Stimulated activated CD4-positive, alpha-beta T cell treated with anti-CD3 and anti-CD28 coated beads, Interleukin-12 subunit alpha, Interleukin-12 subunit beta, amount 100 ng/mL, for 4 hours (primary cell): ENCODE measurements at places on chromosomes 6 and 20.

DNA sequence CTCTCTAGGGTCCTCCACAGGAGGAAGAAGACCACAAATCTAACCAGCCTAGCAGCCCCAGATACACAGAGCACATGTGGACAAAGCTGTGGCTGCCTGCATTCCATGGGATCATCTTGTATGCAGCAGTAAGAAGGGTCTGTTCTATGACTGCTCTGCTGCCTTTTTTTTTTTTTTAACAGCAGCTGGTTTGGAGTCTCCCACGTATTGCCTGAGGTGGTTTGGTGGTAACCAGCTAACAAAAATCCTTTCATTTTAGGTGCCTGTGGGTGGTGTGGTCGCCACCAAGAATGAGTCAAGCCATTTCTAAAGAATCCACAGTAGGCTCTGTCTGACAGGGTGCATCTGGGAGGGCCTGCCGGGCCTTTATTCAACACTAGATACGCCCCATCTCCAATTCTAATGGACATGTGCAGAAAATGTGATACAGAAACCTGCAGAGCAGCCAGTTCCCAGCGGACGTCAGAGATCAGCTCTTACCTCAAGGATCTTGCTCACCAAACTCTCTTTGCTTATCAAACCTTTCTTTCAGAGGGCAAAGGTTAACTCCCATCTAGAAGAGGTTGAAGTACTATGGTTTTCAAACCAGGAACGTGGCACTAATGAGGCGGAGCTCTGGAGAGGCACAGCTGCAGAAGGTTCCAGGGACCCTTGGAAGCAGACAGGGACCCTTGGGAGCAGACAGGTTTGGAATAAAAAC is 32.0 kb downstream of the GNAS-AS1 start:
- DNase-seq: peak; percentile 12

GRCh38 chr20:10541668-10542411 is 106.7 kb downstream of the SLX4IP start:
- no peak for DNase-seq

GRCh38 chr20:44424039-44424495 is 51.6 kb upstream of the TTPAL start:
- DNase-seq: no peak

GRCh38 chr6:113855500-113856374 is 1.4 kb upstream of the MARCKS start:
- DNase-seq: no peak

DNA sequence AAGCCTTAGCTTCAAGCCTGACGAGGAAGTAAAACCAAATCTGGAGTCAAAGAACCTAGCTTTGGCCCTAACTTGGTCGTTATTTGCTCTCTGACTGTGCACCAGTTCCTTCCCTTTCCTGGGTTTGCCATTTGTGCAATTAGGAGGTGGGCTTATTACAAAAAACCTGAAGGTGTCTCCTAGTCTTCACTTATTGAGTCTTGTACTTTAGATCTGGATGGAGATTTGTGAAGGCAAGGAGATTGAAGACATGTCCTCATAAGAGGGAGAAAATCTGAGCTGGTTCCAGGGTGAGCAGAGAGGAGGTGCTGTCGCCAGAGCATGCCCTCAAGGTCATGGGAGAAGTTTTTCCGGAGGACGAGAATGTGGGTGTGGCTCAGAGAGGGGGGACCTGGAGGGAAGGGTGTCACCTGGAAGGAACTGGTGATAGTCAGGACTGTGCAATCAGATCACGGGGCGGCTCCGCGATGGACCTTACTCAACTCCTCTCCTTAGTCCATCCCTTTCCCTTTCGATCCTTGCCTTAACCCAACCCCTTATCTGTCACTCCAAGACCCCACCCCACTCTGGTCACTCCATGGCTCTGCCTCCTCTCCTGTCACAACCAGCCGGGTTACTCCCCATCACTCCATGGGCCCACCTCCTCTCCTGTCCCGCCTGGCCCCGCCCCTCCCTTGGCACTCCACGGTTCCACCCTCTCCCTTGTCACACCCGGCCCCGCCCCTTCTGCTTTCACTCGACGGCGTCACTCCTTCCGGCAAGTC is 588 bp upstream of the ACSS2 start:
- DNase-seq: no peak

GRCh38 chr20:60302875-60303274 is 344.7 kb downstream of the CDH26 start:
- no peak for DNase-seq

DNA sequence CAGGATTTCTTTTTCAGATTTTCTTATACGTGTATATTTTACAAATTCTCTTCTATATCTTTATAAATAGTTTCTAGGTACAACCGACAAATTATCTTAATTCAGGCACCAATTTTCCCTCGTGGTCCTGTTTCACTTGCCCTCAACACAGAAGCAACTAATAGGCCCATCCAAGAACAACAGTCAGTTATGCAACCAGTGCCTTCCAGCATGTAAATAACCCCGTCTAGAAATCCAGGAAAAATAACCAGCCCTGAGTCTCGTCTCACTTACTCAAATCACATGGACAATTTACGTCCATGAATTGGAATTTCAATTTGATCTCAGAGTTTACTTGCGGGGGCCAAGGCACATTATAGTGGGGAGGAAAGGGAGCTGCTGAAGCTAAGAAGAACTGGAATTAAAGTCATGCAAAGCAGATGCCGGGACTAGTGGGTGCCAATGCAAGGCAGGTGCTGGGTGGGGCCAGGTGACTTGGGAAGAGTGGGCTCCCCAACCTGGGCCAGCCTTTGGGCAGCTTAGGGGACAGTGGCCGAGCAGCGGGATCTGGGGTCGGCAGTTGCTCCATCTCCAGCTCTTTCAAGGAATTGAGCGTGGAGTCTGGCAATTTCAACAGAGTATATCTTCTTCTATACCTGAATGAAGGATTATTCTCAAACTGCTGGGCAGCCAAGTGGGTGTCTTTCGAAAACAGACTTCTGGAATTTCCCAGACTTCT is 121.7 kb downstream of the EDN3 start:
- DNase-seq: no peak

DNA sequence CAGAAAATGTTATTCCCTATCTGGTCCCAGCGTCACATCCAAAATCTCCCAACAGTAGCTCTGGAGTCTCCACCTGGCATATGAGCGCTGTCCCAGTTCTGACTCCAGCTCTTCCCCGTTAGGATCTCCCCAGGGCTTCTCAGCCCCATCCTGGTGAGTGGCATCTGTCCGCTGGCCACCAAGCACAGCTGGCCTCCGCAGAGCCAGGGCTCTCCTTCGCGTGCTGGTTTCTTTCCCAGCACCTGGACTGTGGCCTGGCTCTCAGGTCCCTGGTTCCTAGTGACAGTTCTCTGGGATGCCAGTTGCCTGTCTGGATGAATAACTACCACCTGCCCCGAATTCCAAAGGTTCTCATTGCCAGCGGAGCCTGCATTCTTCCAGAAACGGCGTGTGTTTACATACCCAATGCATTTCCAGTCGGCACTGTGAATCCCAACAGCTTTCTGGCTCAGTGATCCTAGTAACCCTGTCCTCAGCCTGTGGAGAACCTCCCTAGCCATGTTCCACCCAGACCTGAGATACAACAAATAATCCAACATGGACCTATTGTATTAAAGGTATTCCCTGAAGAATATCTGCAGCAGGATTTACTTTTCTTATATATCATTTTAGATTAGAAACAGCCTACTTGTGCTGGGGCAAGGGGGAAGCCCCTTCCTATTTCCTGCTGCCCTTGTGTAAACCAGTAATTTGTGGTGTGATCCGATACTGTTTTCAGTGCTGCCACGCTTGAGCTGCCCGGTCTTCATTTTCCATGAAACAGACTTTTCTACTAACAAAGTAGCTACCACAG is 69.9 kb upstream of the PDE10A start:
- no peak for DNase-seq

- no peak for DNase-seq
Observed at GRCh38 chr20:21920211-21920610, 214.7 kb downstream of the PAX1 start.

DNA sequence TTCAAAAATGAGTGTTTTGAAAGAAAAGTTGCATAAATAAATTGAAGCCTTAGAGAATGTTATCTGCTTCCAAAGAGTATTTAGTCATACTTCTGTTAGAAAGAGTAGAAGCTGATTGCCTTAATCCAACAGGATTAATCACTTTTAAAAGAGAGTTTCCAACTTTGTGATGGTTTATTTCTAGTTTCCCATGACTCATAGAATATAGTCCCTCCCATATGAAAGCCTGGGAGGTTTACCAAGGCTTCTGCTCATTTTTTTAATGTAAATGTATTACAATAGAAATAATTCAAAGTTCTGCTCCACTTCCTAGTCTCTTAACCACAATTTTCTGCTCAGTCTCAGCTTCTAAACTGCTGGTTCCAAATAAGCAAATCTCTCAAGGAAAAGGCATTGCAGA is 118.0 kb upstream of the IRAK1BP1 start:
- DNase-seq: no peak

- DNase-seq: no peak
Observed at GRCh38 chr6:29451471-29452193, 5.2 kb downstream of the OR11A1 start.

GRCh38 chr6:116328528-116328903 is 42.2 kb upstream of the DSE start:
- DNase-seq: no peak

- DNase-seq: no peak
Observed at GRCh38 chr6:158207422-158207788, 39.3 kb downstream of the GTF2H5 start.

GRCh38 chr6:14717307-14717706 is 528.6 kb upstream of the JARID2 start:
- DNase-seq: no peak

DNA sequence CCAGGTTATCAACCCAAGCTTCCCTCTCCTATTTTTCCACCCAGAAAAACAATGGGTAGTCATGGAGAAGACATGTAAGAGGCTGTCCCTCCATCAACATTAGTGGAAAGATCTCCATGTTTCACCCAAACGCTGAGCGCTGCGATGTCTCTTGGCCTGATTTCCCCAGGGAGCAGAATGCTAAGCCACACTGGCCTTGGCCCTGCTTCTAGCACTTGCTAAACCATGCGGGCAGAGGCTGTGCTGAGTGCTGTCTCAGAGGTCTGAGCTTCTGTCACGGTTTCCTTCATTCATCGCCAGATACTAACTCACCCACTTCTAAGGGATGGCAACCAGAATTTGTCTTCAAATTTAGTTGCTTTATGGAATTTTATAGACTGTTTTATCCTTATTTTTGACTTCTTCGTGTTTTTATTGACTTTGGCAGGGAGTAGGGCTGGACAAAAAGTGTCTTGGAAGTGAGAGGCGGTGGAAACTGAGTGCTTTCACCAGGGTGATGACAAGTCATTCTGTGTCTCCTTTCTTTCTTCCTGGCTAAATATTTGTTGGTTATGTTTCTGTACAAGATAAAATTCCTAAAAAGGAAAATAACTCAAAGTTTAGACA is 181.4 kb upstream of the UST start:
- no peak for DNase-seq

GRCh38 chr6:53269827-53270226 is 78.9 kb downstream of the ELOVL5 start:
- DNase-seq: no peak

DNA sequence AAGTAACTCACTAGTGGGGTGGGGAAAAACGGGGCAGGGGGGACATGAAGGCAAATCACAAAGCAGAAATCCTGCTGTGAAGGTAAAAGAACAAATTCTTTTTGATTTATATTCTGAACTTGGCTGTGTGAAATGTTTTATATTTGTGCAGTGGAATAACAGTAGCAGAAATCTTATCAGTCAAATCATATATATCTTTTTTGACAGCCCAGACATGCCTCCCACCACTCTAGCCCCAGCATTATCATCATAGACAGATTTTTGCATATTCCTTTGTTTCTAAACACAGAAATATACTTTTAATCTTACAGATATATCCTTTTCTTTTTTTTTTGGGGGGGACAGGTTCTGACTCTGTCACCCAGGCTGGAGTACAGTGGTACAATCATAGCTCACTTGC is 97.4 kb downstream of the PREP start:
- no peak for DNase-seq

DNA sequence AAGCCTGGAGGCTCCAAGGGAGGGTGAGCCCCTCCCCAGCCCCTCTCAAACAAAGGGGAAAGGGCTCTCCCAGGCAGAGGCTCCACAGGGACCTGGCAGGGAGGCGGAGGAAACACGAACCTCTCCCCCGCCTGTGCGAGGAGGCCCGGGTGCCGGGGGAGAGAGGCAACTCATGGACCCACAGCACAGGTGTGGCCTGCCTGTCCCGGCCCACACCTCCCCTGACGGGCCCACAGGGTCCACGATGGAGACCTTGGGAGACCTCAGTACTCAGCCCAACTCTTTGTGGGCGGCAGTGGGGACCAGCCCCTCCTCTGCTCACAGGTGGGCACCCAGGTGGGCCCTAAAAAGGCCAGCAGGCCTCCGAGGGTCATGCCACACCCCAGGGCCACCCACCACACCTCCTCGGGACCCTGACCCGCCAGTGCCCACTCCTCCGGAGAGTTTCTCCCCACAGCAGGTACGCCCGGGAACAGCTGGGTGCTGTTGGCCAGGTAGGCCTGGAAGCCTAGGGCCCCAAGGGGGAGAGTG is 12.2 kb downstream of the LAMA5 start:
- DNase-seq: no peak

DNA sequence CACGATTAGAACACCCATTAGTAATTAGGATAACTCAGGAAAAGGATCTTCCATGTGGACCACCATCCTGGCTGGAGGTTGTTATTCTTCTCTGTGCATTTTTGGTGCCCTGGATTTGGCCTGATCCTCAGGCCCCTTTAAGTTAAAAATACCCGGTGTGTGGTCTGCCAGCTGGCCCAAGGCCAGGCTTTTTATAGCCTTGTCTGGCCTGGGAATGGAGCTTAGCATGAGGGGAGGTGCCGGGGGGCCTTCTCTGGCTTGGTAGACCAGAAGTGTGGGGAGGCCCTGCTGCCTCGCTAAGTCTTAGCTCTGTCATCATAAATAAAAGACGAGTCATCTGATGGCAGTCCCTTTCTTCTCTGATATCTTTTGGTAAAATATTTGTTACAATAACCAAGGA is 71.4 kb downstream of the ARID1B start:
- no peak for DNase-seq

GRCh38 chr20:51228763-51229162 is 205.9 kb upstream of the KCNG1 start:
- no peak for DNase-seq

- DNase-seq: no peak
Observed at GRCh38 chr6:33854572-33855030, 50.8 kb upstream of the MLN start.

GRCh38 chr6:28140616-28141015 is 1.1 kb upstream of the ZKSCAN8 start:
- DNase-seq: no peak

DNA sequence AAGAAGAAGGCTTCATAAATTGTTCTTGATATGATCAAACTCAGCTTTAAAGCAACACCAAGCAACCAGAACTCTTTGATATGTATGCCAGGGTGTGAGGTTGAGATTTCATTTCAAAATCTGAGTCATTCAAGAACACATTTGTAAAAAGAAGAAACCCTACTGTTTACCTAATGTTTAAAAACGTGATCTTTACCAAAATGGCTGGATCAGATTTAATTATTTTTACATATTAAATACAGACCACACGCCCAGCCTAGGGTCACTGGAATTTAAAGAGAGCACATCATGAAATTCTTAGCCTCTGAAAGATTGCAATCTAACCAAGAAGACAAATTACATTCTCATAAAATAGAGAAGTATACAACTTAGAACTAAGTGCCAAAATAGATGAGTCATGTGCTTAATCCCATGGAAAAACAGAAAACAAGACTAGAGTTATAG is 206.8 kb upstream of the SMLR1 start:
- no peak for DNase-seq

GRCh38 chr20:18284805-18285533 is 3.4 kb upstream of the ZNF133 start:
- DNase-seq: no peak

GRCh38 chr20:32248043-32248442 is 29.4 kb upstream of the KIF3B start:
- no peak for DNase-seq
